ENCODE measurements at places on chromosomes 4 and X.
A peak's percentile ranks its signal among the peaks of the same experiment; 100 is the strongest.

DNA sequence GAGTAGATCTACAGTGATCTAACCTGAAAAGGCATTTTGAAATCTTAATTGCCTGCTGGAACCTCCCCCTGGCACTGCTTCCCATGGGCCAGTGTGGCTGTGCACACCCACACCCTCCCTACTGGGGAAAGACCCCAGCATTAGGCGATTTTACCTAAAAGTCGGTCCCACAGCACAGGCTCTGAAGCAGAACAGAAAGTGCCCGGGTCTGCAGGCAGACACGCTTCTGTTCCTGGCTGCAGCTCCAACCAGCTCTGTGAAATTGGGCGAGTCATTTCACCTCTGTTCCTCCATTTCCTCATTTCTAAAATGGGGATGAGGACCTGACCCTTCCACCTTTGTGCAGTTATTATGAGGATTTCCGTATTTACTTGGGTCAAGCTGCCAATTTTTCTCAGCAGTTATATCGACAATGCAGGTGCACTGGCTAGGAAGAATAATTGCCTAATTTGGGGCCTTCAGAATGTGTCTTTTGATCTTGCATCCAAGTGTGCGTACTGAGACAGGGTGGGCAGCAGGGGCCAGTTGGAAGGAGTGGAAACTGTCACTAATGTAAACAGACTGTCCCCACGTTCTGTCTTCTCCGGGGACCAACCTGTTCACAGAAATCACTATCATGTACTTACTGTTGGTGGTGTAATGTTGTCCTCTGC, 7.1 kb downstream of the KLF3 start:
- DNase-seq, result no peak

- no peak for DNase-seq
These were observed 30.9 kb downstream of the AR start for GRCh38 chrX:67574696-67575095.

GRCh38 chrX:39616098-39616729, 481.5 kb downstream of the BCOR start:
- DNase-seq, result no peak

GRCh38 chr4:108215055-108215454, 46.3 kb upstream of the LEF1 start:
- no peak for DNase-seq

DNA sequence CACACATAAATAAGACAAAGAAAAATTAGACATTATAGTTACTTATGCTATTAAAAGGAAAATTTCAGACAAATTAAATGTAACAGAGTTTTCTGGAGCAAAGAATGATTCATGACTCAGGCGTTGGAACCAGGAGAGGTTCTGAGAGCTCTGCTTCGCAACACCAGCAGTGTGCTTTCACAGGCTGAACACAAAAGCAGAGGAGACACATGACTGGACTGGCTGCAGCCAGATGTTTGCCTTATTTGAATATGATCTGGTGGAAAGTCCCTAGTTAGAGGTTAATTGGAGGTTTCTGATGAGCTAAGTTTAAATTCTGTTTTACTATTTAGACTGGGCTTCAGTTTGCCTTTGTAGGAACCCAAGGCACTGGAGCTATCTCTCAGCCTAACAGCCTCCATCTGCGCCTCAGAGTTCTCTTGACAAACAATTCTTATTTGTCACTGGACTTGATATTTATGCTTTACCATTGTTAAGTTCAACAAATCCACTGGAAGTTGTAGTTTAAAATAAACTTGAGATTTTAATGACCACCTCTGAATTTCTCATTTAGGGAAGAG, 16.2 kb downstream of the BOD1L1 start:
- DNase-seq, result no peak

DNA sequence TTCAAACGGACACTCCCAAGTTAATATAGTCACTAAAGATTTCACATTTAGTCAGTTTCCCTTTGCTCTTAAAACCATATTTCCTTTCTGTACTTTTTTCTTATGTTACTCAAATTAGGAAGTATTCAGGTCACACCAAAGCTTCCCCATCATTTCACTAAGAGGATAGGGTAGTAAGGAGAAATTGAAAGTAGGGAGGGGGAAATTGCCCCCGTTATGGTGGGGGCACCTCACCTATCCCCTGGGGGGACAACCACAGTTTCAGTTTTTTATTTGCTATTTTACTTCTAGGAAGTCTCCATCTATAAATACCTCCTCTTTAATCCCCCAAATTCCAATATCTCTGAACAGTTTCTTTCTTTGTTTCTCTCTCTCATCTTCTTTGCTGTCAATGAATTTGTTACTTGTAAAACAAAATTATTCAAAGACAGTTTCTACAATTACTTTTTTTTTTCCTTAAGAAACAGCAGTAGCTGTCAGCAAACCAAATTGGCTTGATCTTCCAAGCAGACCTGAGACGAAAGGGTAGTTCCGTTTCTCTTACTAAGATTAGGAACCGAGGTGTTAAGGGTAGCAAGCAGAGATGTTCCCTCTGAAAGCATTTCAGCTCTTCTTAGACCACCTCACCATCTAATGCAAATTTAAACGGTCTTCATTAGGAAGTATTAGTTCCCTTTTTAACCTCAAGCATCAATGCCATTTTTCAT, 160.2 kb upstream of the KLF3 start:
- no peak for DNase-seq

DNA sequence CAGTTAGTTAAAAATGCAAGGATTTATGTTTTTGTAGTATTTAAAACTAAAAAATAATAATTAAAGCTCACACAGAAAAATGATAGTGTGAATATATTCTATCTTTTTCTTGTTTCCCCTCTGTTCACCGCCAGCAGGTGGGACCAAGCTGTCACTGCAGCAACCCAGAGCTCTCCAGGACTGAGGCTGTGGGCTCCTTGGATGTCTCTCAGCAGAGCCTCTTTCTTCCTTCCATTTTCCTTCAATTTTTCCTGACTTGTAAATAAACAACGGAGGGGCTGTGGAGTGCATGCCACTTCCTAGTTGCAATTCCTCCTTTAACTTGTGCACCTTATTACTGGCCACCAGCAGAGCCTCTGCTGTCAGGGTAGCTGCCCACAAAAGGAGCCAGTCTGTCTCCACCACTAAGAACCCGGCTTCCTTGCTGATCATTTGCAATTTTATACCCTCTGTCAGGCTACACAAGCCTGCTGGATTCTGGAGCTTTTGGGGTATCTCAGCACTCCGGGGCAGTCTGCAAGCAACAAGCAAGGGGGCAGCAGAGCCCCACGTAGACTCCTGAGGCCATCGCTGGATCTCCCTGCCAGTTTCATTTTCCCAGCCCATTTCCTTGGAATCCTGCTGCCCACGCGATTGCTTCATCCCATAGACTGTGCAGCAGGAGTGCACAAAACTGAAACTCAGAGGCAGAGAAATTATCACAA, 1467.4 kb downstream of the C4orf33 start:
- DNase-seq, result peak; percentile 81

GRCh38 chrX:68273887-68274286, 159.4 kb downstream of the OPHN1 start:
- DNase-seq, result peak; percentile 29

DNA sequence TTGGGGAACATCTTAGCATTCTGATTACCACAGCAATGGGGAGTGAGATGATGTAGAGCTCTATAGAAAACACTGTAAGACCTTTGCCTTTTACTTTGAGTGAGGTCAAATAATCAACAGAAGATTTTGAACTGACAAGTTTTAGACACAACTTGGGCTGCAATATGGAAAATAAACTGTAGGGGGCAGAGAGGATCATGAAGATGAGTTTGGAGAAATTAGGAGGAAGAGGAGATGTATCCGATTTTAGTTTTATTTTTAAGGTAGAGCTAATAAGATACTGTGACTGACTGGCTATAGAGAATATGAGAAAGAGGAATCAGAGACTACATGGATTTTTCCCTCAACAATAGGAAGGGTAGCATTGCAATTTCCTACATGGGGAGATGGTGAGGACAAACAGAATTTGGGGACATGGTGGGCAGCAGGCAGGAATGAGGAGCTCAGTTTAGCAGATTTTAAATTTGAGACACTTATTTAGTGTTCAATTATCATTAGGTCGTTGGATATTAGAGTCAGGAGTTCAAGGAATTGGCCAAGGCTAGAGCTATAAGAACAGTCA, 563.1 kb downstream of the INPP4B start:
- no peak for DNase-seq

GRCh38 chr4:7719354-7720174, 220.1 kb downstream of the AFAP1 start:
- peak; percentile 79 for DNase-seq

GRCh38 chr4:157217708-157218107, 2.8 kb upstream of the GRIA2 start:
- DNase-seq, result no peak
